ENCODE measurements at places on chromosomes 16 and 17.
A peak's percentile ranks its signal among the peaks of the same experiment; 100 is the strongest.

- DNase-seq, result no peak
Measured at GRCh38 chr17:67281743-67282142, 36.7 kb upstream of the HELZ start.

DNA sequence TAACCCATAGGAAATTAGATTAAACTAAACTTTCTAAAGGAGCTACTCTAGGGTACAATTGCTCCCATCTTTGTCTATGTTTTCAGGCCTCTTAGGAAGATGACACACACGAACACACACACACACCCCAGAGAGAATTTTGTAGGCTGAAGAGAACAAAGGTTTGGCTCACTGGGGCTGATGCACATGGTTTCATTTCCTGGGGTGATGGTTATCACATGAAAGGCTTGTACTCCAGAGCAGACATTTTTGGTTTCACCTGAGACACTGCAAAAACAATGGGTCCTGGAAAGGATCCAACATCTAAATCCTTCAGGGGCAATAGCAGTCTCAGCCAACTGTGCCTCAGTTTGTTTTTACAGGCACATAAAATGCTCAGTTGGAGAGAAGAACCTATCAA is 62.8 kb downstream of the GRB7 start:
- DNase-seq, result no peak

DNA sequence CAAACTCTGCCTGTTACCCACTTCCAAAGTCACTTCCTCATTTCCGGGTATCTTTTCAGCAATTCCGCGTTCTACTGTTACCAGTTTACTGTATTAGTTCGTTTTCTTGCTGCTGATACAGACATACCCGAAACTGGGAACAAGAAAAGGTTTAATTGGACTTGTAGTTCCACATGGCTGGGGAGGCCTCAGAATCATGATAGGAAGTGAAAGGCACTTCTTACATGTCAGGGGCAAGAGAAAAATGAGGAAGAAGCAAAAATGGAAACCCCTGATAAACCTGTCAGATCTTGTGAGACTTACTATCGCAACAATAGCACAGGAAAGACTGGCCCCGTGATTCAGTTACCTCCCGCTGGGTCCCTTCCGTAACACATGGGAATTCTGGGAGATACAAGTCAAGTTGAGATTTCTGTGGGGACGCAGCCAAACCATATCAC is 30.9 kb downstream of the PAFAH1B1 start:
- DNase-seq, result peak; percentile 70

GRCh38 chr16:67807148-67807682 is 526 bp downstream of the TSNAXIP1 start:
- no peak for DNase-seq

DNA sequence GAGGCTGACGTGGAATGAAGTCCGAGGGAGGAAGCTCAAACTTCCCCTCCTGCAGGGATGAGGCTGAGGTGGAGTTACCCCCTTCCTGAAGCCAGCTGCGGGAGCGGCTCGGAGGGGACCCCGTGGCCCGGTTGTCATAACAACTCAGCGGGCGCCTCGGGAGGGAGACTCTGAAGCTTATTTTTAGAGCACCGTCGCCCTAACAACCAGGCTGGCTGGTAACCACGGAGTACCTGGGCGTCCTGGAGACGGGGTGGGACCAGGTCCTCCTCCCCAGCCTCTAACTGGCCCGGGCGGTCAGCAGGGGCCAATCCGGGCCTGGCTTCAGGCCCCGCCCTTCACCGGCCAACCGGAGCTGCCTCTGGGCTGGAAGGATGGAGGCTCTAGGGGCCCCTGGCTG is 27.7 kb downstream of the NECAB2 start:
- DNase-seq, result no peak

DNA sequence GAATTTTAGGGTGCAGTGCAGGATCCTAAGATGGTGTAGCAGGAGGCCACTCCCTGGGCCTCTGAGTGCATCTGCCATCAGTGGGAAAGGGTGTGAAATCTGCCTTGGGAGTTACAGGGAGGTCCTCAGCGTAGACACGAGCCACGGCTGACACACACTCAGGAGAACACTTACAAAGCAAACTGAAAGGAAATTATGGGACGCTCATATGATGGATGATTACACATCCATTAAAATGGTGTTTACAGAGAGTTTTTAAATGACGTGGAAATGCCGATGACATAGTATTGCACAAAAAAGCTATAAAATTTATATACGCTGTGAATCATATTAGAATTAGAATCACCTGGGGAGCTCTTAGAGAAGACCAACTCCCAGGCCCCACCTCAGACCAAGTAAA is 175.2 kb downstream of the CCDC182 start:
- DNase-seq, result no peak

DNA sequence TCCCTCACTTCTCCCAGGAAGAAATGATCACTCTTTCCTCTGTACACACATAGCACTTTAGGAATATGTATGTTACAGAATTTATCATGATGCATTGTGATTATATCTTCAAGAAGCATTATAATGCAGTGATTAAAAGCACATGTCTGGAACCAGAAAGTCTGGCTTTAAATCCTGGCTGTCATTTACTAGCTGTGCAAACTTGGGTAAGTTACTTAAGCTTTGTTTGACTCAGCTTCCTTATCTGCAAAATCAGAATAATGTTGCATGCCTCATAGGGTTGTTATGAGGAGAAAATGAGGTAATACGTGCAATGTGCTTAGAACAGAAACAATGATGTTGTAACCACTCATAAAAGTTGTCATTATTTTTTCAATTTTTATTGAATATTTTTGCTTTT is 156.3 kb upstream of the ZKSCAN2 start:
- no peak for DNase-seq

DNA sequence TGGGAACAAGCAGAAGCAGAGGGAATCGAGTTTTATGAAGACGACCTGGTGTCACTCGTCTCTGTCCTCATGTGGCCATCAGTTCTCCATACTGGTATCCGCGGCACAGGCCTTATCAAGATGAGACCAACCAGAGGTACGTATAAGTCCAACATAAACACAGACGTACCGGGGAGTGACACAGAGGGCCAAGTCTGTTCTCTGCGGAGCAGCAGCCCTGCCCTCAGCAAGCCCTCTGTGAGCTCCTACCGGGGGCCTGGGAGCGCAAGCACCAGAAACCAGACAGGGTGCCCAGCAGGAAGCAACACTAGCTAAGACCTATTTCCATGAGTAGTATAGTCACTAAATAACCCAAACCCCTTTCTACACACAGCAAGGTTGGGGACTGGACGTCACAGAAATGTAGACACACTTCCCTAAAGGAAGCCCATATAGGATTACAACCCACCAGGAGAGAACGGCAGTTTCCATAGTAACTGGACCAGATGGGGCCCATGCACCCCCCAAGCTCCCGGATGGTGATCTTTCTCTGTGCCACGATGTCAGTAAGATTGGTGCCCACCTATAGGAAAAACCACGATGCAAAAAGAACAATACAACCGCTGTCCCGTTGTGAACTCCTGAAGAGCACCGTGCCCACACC is 911 bp downstream of the ARL16 start:
- DNase-seq, result no peak

DNA sequence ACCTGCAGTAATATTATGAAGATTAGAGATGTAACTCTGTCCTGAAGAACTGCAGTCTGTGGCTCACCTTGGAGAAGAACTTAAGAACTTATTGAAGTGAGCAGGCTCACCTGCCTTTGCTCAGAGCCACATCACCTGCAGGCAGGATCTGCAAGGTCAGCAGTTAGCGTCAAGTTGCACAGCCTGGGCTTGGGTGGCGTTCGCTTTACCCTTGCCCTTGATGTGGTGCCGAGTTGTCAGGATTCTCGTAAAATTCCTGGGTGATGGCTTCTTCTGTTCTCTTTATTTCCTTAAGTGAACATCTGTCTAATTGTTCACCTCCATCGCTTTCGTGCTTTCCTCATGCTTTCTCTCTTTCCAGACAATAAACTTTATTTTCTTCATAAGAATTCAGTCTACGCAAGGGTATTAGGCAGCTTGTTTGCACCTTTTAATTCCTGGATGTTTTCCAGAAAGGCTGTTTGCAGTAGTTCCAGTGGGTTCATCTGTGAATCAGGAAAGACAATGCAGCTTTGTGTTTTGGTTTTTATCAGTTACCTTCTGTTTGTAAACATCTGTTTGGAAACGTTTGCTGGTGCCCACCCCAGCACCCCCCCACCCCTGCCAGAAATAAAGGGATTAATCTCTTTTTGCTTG is 254.3 kb downstream of the WWOX start:
- DNase-seq, result no peak

GRCh38 chr17:48003417-48004151 is 32.7 kb downstream of the CDK5RAP3 start:
- no peak for DNase-seq

- no peak for DNase-seq
Measured at GRCh38 chr16:67881621-67882161, 3.0 kb upstream of the NRN1L start.

- DNase-seq, result peak; percentile 9
Measured at GRCh38 chr17:80361495-80362220, 53.3 kb upstream of the ENDOV start.

GRCh38 chr16:25841761-25842160 is 150.0 kb downstream of the HS3ST4 start:
- DNase-seq, result no peak

DNA sequence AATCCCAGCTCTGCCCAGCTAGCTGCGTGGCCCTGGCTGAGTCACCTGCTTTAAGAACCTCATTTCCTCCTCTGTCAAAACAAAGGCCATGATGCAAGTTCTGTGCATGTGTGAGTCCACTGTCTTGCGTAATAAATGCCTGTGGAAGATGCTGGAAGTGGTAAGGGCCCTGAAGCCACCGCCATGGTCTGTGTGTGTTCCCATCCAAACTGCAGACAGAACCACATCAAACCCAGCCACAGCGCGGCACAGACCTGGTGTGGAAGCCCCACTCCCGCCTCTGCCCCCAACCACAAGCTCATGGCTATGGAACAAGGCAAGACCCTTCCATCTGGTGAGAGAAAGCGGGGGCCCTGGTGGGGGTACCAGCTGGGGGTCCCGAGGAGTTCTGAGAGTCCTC is 26.0 kb downstream of the NECAB2 start:
- peak; percentile 15 for DNase-seq

GRCh38 chr16:920051-920681 is 50.6 kb downstream of the LMF1 start:
- no peak for DNase-seq

- no peak for DNase-seq
Measured at GRCh38 chr17:63722403-63722802, 19.2 kb downstream of the STRADA start.

DNA sequence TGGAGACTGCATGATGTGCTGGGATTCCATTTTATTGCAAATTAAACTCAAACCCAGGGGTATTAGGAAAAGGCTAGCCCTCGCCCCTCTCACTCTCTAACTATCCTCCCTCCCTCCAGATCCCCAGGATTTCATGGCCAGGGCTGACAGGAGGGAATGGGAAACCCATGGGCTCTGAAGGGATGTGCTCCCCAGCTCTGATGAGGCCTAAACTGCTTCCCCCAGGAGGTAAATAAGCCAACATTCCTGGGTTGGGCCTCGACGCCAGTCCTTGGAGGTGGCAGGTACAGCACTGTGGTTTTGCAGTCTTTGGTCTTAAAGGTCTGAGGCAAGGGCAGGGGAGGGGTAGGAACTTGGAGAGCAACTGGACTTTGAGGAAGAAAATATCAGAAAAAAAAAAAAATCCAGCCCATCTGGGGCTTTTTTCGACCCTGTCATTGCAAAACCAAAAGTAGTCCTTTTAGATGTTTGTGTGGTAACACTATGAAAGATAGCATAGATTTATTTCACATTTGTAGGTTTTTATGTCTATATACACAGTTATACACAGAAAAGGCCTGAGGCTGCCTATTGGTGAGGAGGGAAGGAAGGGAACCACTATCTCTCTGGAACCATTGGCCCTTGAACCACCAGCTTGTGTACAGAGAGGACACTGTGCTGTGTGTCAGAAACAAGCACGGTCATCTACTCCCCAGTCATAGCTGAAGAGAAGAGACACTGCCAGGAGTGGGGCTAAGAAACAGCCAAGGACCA is 12.0 kb downstream of the C17orf113 start:
- DNase-seq, result no peak

- DNase-seq, result no peak
Measured at GRCh38 chr17:16980813-16981731, 9.2 kb upstream of the TNFRSF13B start.

- peak; percentile 19 for DNase-seq
Measured at GRCh38 chr17:75619506-75620431, 13.5 kb upstream of the SMIM5 start.

GRCh38 chr16:27495191-27495590 is 54.5 kb downstream of the GTF3C1 start:
- DNase-seq, result no peak

GRCh38 chr16:84839054-84839453 is 19.3 kb downstream of the CRISPLD2 start:
- DNase-seq, result no peak

GRCh38 chr17:82315703-82316358 is 1.6 kb downstream of the CD7 start:
- no peak for DNase-seq

DNA sequence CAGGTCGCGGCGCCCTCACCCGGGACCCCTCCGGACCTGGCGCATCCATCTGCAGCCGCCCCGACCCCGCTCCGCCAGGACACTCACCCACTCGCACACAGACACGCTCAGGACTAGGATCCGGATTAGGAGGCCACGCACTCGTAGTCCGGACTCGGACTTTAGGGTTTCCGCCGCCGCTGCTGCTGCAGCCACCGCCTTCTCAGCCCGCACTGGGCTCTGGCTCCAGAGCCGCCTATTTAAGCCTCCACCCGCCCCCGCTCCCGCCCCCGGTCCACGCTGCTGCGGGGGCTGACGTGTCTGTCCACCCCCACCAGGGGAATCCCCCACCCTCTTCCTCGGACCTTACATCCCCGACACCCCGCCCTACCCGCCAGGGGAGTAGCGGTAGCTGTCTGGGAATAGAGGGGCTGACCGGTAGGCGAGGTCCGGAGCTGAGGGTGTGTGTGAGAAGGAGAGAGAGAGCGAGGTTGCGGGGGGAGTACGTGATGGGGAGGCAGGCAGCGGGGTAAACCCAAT is at the start of gene RRAD:
RRAD (minus strand) TSS at position 214 of the 519 bp plus-strand sequence. CDS start 356 bp downstream, outside the sequence.
- no peak for DNase-seq

DNA sequence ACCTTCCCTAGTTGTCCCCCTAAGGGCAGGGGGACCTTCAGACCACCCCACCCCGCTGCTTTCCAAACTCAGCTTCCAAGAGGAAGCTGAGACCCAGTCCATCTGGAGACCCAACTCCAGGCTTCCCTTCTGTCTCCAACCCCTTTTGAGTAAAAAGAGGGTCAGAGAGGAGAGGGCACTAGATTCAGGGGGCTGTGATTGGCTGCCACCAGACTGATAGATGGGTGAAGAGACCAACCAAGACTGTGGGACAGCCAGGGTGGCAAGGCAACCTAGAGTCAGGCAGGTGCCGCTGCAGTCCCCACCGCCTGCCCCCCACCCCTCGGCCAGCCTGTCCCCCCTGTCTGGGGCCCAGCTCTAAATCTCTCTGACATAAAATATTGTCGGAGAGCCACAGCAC is 92.5 kb downstream of the SDK2 start:
- peak; percentile 89 for DNase-seq

DNA sequence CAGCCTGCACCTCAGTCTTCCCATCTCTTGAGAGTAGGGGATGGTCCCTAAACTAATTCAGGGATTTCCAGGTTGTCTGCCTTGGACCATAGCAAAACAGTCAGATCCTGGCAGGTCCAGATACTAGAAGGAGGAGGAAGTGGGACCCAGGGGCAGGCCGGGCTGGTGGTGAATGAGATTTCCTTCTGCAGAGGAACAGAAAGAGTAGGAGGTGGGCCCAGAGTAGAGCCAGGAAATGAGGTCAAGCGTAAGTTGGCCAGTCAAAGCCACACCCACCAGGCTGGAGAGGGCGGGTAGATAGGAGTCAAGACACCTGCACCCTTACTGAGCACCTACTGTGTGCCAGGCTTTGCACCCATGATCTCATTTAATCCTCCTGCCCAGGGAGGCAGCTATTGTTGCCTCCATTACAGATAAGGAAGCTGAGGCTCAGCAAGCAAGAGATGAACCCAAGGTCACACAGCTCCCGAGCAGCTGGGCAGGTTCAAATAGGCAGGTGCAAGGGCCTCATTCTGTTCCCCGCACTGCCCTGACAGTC is 2.6 kb downstream of the CDH5 start:
- no peak for DNase-seq

Data from hematopoietic multipotent progenitor cell (in vitro differentiated cells).